Lung (tissue), 17 donors: ENCODE measurements at places on chromosomes 7 and 10. TPM values are rescaled to one million over a fixed set of nuclear protein-coding genes. Genes with fewer than 3 reads are reported as not detected.

FAM237B gene
- polyA plus RNA-seq, result 0.02 TPM

AGR2 gene
- 137 TPM for polyA plus RNA-seq

NUTM2E gene
- 0.85 TPM for polyA plus RNA-seq

MUC3A gene
- polyA plus RNA-seq, result 1.5 TPM

C10orf53 gene
- not detected for polyA plus RNA-seq

DNA sequence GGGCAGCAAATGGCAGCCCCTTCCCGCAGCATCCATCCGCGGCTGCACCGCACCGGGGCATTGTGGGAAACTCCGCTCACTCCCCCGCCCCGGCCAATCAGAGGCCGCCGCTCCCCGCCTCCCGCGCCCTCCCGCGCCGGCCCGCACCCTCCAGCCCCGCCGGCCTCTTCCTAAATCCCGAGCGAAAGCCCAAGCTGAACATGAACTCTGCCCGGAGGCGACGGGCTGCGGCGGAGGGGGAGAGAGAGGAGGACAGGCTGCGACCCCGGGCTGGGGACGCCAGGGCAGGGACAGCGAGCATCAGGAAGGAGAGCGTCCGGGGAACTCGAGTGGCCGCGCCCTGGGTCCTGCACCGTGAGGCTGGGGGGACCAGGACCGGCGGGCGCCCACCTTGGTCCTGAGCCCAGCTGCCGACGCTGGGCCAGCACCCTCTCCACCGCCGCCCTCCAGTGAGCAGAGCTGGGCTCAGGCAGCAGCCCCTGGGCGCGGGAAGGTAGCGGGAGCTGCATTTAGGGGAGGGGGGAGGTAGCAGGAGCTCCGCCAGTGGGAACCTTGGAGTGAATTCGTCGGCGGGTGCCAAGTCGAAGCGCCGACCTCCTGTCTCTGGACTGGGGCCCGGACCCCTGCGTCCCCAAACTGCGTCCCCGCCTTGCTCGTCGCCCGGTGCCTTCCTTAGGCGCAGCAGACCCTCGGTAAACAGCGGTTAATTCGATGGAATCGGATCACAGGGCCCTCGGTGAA, at the start of gene DGKI:
Gene DGKI, minus strand, starts transcription at position 148 of the 741 bp plus-strand sequence.
- H3K27me3 ChIP-seq, result no peaks in the 10 kb centered on the region
- peaks cover 14% of the 10 kb centered on the region for H3K4me1 ChIP-seq
- H3K36me3 ChIP-seq, result no peaks in the 10 kb centered on the region
- no peak within 1 kb of the TSS for H3K27ac ChIP-seq
- no peak for DNase-seq
- peak within 1 kb of the TSS; percentile 10 for H3K4me3 ChIP-seq

- no peaks in the 10 kb centered on the region for H3K27me3 ChIP-seq
- peak; percentile 68 for DNase-seq
- H3K4me3 ChIP-seq, result no peak overlapping the region
- peak overlapping the region; percentile 57 for H3K27ac ChIP-seq
- H3K4me1 ChIP-seq, result peaks cover 46% of the 10 kb centered on the region
Measured at GRCh38 chr10:13834581-13835286, 248.0 kb downstream of the PRPF18 start.

GRCh38 chr10:80488539-80489066, 34.5 kb downstream of the TSPAN14 start:
- H3K27me3 ChIP-seq, result no peaks in the 10 kb centered on the region
- DNase-seq, result no peak
- H3K4me1 ChIP-seq, result no peaks in the 10 kb centered on the region
- H3K4me3 ChIP-seq, result no peak overlapping the region
- no peak overlapping the region for H3K27ac ChIP-seq

DNA sequence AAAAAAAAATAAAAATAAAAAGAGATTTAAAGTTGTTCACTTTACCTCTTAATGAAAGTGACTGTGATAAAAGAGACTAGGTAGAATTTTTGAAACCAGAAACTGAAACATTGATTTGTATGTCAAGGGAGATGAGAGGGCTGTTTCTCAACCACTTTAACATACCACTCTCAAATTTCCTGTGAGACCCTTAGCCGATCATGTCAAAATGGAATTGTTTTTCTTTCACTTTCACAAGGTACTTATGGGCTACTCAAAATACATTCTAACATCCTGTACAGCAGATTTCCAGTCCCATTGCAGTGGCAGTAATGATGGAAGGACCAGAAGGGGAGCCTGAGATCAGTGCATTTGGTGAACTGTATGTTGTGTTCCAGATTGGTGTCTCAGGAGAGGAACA, 261.2 kb downstream of the PPP1R3A start:
- H3K36me3 ChIP-seq, result no peaks in the 10 kb centered on the region
- H3K4me1 ChIP-seq, result no peaks in the 10 kb centered on the region
- DNase-seq, result peak; percentile 0
- no peak overlapping the region for H3K4me3 ChIP-seq

- peaks cover 4% of the 10 kb centered on the region for H3K4me1 ChIP-seq
- no peaks in the 10 kb centered on the region for H3K36me3 ChIP-seq
- no peak for DNase-seq
Measured at GRCh38 chr7:115417662-115418061, 495.8 kb downstream of the MDFIC start.

DNA sequence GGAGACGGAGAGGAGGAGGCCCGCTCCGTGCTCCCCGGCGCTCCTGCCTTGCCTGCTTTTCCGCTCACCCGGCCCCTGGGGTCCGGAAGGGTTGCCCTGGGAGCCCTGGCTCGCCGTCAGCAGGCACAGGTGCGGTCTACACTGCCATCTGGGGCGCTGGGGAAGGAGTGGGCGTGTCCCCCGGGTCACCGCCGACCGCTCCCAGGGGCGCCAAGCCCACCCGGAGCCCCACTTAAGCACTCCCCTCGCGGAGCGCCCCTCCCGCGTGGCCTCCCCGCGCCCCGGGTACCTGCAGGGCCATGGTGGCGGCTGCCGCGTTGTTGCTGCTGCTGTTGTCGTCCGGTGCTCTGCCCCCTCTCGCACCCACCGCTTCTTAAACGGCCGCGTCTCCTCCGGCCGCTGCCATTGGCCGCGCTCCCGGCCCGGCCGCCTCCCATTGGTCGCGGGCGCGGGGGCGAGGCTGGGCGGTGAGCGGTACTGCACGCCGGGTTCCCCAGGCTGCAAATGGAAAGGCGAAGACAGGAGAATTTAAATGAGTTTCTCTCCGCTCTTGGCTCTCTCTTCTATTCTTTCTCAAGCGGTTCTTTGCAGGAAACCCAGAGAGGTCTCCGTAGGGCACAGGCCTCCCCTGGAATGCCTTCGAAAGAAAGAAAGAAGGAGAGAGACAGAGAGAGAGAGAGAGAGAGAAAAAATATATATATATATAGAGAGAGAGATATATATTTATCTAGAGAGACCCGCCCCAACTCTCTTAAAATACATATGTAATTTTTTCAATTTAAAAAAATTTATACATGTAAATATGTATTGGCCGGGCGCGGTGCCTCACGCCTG, at the start of gene ACBD7:
Gene ACBD7, minus strand, starts transcription at position 349 of the 834 bp plus-strand sequence. Its CDS starts 48 bp downstream, at position 301.
- H3K4me1 ChIP-seq, result peaks cover 3% of the 10 kb centered on the region
- no peak within 1 kb of the TSS for H3K27ac ChIP-seq
- DNase-seq, result peak; percentile 89
- no peaks in the 10 kb centered on the region for H3K27me3 ChIP-seq

GRCh38 chr7:33185786-33186185, 56.4 kb downstream of the BBS9 start:
- H3K4me1 ChIP-seq, result peaks cover 5% of the 10 kb centered on the region
- no peaks in the 10 kb centered on the region for H3K27me3 ChIP-seq
- H3K36me3 ChIP-seq, result no peaks in the 10 kb centered on the region
- no peak overlapping the region for H3K4me3 ChIP-seq
- H3K27ac ChIP-seq, result no peak overlapping the region

DNA sequence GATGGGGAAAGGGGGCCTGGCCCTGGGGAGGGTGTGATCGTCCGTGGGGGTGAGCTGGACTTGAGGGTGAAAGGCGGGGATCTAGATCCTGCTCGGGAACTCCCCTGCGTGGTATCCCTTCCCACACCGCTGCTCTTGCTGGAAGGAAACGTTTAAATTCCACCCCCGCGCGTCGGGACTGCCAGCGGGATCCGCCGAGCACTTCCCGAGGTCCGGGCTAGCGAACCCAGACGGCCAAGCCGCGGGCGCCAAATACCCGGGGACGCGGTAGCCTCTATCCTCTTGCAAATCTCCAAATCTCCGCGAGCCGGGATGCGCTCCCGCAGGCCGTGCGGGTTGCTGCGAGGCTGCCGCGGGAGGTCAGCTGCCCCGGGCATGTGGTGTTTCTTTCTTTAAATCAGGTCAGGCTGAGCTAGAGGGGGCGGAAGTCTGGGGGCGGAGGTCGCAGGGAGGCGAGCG, 904 bp downstream of the NPTX2 start:
- H3K27me3 ChIP-seq, result peaks cover 59% of the 10 kb centered on the region
- H3K36me3 ChIP-seq, result no peaks in the 10 kb centered on the region
- H3K4me3 ChIP-seq, result no peak overlapping the region

GRCh38 chr7:144534196-144534595, 130.7 kb upstream of the NOBOX start:
- no peak for DNase-seq
- H3K4me3 ChIP-seq, result no peak overlapping the region
- H3K27ac ChIP-seq, result no peak overlapping the region
- H3K36me3 ChIP-seq, result no peaks in the 10 kb centered on the region
- H3K27me3 ChIP-seq, result no peaks in the 10 kb centered on the region

GRCh38 chr7:151308256-151308655, 33.4 kb upstream of the NUB1 start:
- no peak overlapping the region for H3K4me3 ChIP-seq
- H3K36me3 ChIP-seq, result no peaks in the 10 kb centered on the region
- H3K27ac ChIP-seq, result no peak overlapping the region
- H3K27me3 ChIP-seq, result no peaks in the 10 kb centered on the region
- DNase-seq, result no peak
- no peaks in the 10 kb centered on the region for H3K4me1 ChIP-seq

GRCh38 chr7:77687747-77688144, 8.5 kb upstream of the RSBN1L start:
- H3K4me3 ChIP-seq, result no peak overlapping the region
- DNase-seq, result no peak
- H3K27me3 ChIP-seq, result no peaks in the 10 kb centered on the region
- H3K27ac ChIP-seq, result no peak overlapping the region

DNA sequence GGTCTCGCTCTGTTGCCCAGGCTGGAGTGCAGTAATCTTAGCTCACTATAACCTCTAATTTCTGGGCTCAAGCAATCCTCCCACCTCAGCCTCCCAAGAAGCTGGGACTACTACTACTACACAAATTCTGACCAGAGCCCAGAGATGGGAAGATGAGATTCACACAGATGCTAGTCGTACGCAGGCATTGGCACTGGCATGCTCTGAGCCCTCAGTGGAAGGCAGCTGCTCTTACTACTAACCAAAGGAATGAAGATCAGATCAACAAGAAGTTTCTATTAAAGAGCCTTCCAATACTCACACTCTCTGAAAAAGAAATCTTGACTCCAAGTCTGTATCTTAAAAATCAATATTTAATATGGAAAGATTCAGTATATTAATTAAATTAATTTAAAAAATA, 10.7 kb downstream of the GDF2 start:
- DNase-seq, result no peak
- H3K27me3 ChIP-seq, result peaks cover 3% of the 10 kb centered on the region
- H3K36me3 ChIP-seq, result no peaks in the 10 kb centered on the region
- H3K27ac ChIP-seq, result no peak overlapping the region
- H3K4me1 ChIP-seq, result peaks cover 7% of the 10 kb centered on the region

DNA sequence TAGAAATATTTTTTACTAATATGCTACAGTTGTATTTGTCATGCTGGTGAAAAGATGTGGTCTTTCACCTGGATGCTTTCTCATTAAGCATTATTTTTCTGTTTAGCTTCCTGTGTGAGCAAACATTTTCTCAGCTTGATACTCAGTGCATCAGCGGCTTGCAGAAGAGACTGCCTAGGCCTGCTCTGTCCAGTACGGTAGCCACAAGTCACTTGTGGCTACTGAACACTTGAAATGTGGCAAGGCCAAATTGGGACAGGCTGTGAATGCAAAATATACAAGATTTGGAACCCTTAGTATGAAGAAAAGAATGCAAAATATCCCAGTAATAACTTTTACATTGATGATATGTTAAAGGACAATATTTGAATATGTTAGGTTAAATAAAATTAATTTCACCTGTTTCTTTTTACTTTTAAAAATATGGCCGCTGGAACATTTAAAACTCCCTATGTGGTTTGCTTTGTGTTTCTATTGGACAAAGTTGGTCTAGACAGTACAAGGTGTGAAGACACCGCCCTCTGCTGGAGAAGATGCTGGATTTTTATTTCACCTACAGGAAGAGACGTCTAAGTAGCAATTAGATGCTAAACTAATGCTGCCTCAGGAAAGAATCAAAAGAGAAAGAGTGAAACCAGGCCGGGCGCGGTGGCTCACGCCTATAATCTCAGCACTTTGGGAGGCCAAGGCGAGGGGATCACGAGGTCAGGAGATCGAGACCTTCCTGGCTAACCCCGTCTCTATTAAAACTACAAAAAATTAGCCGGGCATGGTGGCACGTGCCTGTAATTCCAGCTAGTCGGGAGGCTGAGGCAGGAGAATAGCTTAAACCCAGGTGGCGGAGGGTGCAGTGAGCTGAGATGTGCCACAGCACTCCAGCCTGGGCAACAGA, 5.3 kb downstream of the SRGN start:
- peak; percentile 80 for DNase-seq
- no peaks in the 10 kb centered on the region for H3K36me3 ChIP-seq
- H3K4me3 ChIP-seq, result no peak overlapping the region
- no peaks in the 10 kb centered on the region for H3K27me3 ChIP-seq

DNA sequence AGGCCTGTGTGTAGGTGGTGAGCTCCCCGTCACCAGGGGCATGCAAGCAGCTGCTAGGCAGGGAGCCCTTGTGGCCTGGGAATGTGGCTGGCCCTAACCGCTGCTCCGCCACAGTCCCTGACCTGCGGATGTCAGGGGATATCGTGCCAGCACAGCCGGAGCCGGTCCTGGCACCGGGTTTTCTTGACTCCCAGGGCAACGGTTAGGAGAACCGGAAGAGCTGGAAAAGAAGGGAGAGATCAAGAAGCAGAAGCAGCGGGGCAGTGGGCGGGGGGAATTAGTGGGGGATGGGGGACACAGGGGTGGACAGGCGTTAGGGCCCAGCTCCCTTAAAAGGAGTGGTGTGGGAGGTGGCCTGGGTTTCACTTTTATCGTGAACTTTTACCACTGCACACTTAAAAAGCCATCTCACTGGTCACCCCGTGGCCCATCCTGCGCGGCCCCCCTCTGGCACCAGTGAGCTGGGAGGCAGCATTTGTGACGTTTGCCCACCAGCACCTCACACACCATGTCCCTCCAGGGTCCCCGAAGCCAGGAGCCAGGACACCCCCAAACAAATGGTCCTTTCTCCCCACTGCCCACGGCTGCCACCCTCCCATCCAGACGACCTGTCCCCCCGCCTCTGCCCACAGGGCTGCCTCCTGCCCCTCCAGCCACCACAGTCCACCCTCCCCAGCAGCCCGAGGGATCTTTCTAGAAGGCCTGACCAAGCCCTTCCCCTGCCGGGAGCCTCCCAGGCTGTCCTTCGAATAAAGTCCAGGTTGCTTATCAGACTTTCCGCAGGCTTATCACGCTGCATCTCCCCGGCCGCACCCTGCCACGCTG, 1.8 kb upstream of the MICALL2 start:
- DNase-seq, result peak; percentile 52
- no peak overlapping the region for H3K4me3 ChIP-seq
- H3K27ac ChIP-seq, result no peak overlapping the region
- no peaks in the 10 kb centered on the region for H3K27me3 ChIP-seq

DNA sequence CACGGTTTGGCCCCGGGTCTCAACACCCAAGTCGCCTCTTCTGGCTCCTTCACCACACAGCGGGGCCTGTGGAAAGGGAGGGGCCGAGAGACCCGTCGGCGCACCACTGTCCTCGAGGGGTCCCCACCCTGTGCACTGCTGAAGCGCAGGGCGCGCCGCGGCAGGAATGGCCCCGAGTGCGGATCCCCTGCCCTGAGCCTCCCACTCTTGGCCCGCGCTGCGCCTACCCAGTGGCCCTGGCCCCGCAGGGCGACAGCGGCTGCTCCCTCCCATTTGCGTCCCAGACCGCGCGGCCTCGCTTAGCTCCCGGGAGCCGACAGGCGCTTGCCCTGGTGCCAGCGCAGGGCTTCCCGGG, 2.1 kb upstream of the SFMBT2 start:
- no peak for DNase-seq
- peak overlapping the region; percentile 8 for H3K4me3 ChIP-seq
- peaks cover 18% of the 10 kb centered on the region for H3K4me1 ChIP-seq
- no peak overlapping the region for H3K27ac ChIP-seq
- H3K36me3 ChIP-seq, result no peaks in the 10 kb centered on the region
